Caki2 (cell line): ENCODE measurements at places on chromosomes 2 and 18.

- no peak for DNase-seq
Measured at GRCh38 chr2:235538981-235539380, 45.1 kb downstream of the AGAP1 start.

DNA sequence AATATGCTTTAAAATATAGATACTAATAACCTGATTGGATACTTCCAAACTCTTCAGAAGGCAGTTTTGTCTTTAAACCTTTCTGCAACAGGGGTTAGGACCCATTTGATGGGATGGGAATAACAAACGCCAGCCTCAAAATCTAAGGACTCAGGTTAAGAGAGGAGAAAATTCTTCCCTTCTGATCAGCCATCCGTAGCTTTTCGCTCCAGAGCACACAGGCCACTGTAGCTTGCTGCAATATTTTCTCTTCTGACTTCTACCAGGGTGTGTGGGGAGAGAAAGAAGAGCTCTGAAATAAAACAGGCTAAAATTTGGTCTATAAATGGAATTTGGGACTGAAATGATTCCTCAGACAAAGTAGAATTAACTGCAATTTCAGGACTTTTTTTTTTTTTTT is 95.1 kb downstream of the ALPK2 start:
- DNase-seq: peak; percentile 41

DNA sequence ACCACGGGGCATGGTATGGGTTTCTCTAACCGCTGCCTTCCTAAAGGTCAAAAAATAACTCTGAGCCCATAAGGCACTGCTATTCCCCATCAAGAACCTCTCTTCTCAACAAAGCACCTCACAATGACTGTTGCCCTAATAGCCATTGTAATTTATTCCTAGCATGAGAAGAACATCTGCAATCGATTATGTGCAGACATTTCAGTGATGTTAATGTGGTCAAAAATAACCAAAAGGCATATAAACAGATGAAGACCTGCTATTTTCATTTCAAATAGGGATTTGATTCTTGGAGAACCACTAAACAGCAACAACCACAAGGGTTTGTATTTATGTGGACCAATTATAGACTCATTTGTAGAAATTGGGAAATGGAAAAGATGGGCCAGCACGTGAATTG is 356.6 kb downstream of the FBXO15 start:
- DNase-seq: no peak

GRCh38 chr18:31487246-31488015 is 10.5 kb upstream of the DSG2 start:
- DNase-seq: no peak

DNA sequence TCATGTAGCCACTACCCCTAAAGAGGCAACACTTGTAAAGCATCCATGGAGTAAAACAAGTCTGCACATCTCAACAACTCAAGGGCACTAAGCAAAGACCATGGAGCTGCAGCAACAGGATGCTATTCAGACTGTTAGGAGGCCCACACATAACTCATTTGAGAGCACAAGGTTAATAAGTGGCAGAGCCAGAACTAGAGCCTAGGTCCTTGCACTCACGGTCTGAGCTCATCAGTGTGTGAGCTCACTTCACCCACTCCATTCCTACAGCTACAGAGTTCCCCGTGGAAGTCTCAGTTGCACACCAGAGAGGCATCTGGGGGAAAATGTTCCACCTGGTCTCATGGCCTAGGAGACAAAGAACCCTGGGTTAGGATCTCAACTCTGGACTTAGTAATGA is 35.0 kb downstream of the TTC32 start:
- no peak for DNase-seq

DNA sequence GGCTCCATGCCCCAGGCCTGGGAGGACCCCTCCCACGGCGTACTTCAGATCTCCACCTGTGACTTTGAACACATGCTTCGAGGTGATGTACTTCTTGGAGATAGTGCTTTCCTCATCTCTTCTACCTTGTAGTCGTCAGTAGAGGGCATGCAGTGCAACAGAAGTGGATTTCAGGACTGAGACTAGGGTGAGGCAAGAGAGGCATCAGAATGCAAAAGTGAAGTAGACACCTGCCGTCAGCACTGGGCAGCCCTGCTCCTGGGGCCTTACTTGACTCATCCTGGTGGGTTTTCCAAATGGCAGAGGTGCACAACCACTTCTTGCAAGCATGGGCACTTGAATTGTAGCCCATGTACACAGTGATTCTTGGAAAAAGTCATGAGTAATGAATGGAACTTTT is 258.8 kb downstream of the NEDD4L start:
- DNase-seq: no peak

DNA sequence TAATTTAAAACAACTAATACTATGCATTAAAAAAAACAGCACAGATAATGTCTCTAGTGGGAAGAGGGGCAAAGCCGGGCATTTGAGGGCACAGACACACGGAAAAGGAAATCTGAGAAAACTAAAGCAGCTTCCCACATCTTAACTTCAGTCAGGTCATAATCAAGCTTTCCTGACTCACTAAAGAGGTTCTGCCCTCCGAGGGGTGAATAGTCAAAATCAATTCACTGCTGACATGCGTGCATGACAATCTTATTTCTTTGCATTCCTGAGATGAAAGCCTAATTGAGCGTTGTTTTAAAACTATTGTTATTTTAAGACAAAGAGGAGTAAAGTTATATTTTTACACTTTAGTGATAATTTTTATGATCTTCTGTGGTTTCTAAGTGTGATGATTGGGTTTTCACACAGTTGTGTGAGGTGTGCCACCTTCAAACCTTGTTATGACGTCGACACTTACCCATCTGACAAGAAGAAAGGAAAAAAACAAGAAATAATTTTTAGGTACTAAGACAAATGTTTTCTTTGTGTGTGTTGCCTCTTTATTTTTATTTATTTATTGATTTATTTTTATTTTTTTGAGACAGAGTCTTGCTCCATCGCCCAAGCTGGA is 90.9 kb downstream of the GATA6 start:
- no peak for DNase-seq

GRCh38 chr18:48835119-48835518 is 115.6 kb downstream of the SMAD7 start:
- no peak for DNase-seq

GRCh38 chr18:48742706-48743475 is 204.1 kb downstream of the CTIF start:
- DNase-seq: no peak

DNA sequence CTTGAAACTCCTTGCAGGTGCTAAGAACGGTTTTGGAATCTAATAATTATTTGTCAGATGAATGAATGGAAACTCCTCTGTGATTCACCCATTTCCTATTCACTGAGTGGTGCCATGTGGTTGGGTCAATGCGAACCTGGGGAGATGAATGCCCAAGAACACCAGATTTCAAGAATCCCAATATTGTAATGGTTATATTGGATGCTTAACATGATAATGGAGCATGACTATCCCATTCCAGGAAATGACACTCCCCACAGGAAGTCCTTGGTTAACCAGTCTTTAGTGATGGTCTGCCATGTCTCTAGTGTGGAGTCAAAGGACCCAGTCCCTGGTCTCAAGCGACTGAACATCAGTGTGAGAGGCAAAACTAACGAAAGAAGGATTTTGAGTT is 67.9 kb upstream of the ST3GAL5 start:
- no peak for DNase-seq

GRCh38 chr2:74944987-74945787 is 13.3 kb upstream of the POLE4 start:
- no peak for DNase-seq

DNA sequence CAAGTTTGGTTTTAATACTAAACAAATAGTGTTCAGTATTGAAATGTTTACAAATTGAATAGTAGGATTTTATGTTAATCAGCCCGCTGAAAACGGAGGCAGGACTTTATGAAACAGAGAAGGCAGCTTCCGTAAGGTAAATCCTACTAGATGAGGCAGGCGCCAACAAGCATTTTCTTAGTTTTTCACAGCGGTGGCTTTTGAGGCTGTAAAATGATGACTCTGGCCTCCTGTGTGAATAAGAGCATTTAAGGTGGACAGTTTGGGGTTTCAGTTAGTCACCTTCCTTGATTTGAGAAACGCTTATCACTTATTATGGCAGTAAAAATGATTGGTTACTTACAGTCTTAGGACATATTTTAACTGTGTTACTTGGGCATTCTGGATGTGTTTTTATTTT is 212.9 kb downstream of the PTGR3 start:
- DNase-seq: no peak

GRCh38 chr2:142100970-142101369 is 29.8 kb downstream of the LRP1B start:
- no peak for DNase-seq

GRCh38 chr18:70418546-70419311 is 129.9 kb downstream of the SOCS6 start:
- no peak for DNase-seq

- DNase-seq: peak; percentile 79
Measured at GRCh38 chr18:57223144-57223870, 76.4 kb downstream of the BOD1L2 start.

DNA sequence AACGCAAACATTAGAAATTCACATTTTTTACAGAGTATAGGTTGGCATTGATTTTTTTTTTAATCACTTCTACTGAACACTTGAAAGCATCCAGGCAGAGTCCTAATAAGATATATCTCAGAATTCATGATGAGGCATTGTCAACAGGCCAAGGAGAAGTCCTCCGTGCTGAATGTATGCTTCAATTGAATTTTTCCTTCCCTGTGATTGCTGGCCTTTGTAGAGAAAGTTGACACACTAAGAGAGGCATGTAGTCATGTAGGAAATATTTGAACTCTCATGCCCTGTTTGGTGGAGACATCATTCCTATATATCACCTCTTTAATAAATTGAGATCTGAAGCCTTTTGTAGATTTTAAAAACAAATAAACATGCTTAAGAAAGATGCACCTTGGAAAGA is 844.9 kb downstream of the CPS1 start:
- DNase-seq: no peak
